ENCODE measurements at places on chromosomes 13 and 19. TPM values are rescaled to one million over a fixed set of nuclear protein-coding genes. Genes with fewer than 3 reads are reported as not detected.

Gene CADM4
- 1.7 TPM for polyA plus RNA-seq

GRCh38 chr13:49560270-49561061 lies 24.9 kb downstream of the RCBTB1 start:
- DNase-seq = no peak

GRCh38 chr19:5705552-5705951 lies 14.4 kb downstream of the LONP1 start:
- no peak for DNase-seq

GRCh38 chr13:21413013-21413412 lies 46.1 kb downstream of the ZDHHC20 start:
- no peak for DNase-seq

DNA sequence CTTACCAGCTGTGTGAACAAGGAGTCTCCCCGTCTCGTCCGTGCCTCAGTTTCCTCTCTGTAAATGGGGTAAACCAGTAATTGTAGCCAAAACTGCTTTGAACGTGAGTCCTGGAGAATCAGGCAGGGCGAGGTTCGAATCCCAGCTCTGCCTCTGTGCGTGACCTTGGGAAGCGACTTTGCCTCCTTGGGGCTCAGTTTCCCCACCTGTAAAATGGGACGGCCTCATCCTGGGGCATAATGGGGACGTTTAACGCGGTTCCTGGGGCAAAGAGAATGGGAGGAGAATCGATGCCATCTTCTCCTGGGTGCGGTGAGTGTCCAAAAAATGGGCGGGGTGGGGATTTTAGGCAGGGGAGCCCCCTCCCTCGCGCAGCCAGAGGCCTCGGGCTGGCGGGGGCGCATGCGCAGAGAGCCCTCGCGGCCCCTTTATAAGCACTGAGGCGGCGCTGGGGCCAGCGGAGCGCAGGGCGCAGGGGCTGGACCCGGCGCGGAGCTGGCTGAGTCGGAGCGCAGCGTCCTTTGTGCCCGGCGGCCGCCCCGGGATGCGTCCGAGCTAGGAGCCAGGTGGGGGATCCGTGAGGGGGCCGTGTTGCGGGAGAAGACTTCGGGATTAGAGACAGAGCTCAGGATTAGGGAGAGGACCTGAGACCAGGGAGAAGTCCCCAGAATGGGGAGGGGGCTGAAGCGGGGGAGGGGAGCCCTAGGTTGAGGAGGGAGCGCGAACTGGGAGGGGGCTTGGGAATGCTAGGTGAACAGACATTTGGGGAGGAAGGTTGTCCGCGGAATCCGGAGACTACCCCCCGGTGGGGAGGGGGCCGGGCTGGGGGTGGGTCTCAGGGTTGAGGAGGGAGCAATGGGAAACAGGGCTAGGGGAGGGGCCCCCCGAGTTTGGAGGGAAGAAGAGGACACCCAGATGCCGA lies at the start of gene NCAN:
Gene NCAN, plus strand, starts transcription at position 460 of the 922 bp plus-strand sequence. CDS start 4,996 bp downstream, outside the sequence.
- no peak for DNase-seq
